ENCODE measurements at places on chromosomes 6 and 20. TPM values are rescaled to one million over a fixed set of nuclear protein-coding genes. Genes with fewer than 3 reads are reported as not detected.

The RNF182 gene
- 0.50 TPM for total RNA-seq

The BANF2 gene
- not detected for total RNA-seq

The IL17F gene
- not detected for total RNA-seq

The LPA gene
- total RNA-seq, result not detected

The VSTM2L gene
- total RNA-seq, result 7.5 TPM

- DNase-seq, result no peak
- H3K4me1 ChIP-seq, result peaks cover 39% of the 10 kb centered on the region
- H3K36me3 ChIP-seq, result no peaks in the 10 kb centered on the region
- no peaks in the 10 kb centered on the region for H3K27me3 ChIP-seq
- H3K27ac ChIP-seq, result no peak overlapping the region
Measured at GRCh38 chr6:157038610-157039009, 261.4 kb downstream of the ARID1B start.

GRCh38 chr20:61596687-61597330 lies 344.7 kb downstream of the CDH4 start:
- H3K36me3 ChIP-seq, result no peaks in the 10 kb centered on the region
- no peak overlapping the region for H3K27ac ChIP-seq
- H3K27me3 ChIP-seq, result no peaks in the 10 kb centered on the region
- H3K4me1 ChIP-seq, result no peaks in the 10 kb centered on the region
- H3K4me3 ChIP-seq, result no peak overlapping the region
- DNase-seq, result no peak

DNA sequence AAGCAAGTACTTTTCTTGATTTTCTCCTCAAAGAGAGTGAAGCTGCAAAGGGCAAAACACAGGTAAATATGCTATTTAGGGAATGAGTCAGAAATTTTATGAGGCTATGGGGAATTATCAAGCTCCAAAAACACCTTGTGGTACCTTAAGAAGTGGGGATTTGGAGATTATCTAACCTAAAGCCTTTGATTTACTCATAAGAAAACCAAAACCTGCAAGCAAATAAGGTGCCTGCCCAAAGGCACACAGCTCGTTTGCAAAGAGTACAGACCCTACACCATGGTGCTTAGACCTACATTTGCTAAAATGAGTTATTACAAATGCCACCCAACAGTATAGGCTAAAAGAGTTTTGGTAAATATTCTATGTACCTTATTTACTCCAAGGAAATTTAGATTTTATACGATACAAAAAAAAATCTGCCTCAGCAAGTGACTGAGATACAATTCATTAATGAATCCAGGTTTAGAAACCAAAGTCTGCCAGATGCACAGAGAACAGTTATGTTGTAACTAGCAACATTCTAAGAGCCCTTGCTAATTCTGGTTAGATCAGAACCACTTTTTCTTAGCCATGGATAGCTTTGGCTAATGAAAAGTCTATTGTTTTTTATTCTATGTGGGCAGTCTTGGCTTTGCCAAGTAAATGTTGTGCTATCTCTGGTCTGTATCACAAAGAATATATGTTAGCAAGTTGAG lies 101.5 kb downstream of the KHDC1L start:
- H3K36me3 ChIP-seq, result no peaks in the 10 kb centered on the region
- no peak overlapping the region for H3K4me3 ChIP-seq
- H3K27me3 ChIP-seq, result no peaks in the 10 kb centered on the region
- DNase-seq, result no peak
- H3K4me1 ChIP-seq, result no peaks in the 10 kb centered on the region

- no peak overlapping the region for H3K4me3 ChIP-seq
- H3K27ac ChIP-seq, result no peak overlapping the region
- no peaks in the 10 kb centered on the region for H3K4me1 ChIP-seq
- H3K27me3 ChIP-seq, result no peaks in the 10 kb centered on the region
Measured at GRCh38 chr6:19477563-19477962, 359.6 kb upstream of the ID4 start.
